Caudate nucleus (tissue), 63 donors: ENCODE measurements at places on chromosomes 7 and 10.

DNA sequence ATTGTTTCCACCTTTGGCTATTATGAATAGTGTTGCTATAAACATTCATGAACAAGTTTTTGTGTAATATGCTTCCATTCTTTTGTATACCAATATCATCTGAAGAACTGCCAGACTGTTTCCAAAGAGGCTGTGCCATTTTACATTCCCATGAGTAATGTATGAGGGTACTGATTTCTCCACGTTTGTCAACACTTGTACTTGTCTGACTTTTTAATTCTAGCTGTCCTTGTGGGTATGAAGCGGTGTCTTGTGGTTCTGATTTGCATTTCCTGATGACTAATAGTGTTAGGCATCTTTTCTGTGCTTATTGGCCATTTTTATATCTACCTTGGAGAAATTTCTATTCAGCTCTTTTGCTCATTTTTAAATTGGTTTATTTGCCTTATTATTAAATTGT lies 52.8 kb downstream of the LSMEM1 start:
- DNase-seq: no peak

DNA sequence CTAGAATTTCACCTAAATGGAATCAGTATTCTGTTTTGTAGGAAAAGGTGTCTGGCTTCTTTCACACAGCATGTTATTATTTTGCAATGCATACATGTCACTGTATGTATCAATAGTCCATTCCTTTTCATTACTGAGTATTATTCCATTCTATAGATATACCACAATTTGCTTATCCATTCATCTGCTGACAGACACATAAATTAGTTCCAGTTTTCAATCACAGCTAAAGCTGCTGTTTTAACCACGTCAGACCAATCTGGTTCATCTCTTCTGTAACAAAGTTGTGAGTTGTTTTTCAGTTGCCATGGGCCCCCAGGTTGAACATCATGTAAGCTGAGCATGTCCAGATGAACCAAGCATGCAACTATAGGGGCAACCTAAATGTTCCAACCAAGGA lies 282.1 kb upstream of the MKLN1 start:
- DNase-seq: no peak

- DNase-seq: no peak
Measured at GRCh38 chr7:148624735-148625134, 34.2 kb downstream of the C7orf33 start.

GRCh38 chr7:49172639-49173038 lies 248.3 kb downstream of the CDC14C start:
- DNase-seq: no peak

DNA sequence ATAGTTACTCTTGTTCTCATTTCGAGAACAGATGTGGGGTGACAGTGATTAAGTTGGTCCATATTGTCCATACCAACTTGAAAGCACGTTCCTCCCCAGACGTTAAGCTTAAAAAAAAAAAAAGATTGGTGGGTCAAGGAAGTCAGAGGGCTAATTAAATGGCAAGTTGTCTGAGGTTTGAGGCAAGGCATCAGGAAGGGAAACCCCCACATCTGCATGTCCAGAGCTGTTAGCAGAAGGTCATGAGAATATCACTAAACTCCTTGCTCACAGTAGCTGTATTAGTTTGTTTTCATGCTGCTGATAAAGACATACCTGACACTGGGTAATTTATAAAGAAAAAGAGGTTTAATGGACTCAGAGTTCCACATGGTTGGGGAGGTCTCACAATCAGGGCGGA lies 415.6 kb upstream of the FZD8 start:
- DNase-seq: no peak

DNA sequence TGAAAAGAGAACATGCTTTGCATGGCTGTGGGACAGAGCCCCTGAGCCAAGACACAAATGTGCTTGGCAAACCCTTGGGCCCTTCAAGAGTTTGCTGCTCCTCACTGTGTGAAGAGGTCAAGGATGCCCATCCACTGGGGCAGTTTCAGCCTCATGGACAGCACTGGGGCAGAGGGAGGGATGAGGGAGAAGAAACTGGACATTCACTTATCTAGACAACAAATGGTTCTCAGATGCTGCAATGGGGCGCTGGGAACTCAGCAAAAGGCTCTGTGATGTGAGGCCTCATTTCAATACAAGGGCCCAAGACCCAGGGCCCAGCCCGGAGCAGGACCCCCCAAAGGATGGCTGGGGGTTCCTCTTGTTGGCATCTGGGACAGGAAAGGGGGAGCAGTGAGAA lies 49.1 kb downstream of the EBF3 start:
- no peak for DNase-seq

GRCh38 chr10:60594476-60595051 lies 183.7 kb upstream of the CDK1 start:
- no peak for DNase-seq

DNA sequence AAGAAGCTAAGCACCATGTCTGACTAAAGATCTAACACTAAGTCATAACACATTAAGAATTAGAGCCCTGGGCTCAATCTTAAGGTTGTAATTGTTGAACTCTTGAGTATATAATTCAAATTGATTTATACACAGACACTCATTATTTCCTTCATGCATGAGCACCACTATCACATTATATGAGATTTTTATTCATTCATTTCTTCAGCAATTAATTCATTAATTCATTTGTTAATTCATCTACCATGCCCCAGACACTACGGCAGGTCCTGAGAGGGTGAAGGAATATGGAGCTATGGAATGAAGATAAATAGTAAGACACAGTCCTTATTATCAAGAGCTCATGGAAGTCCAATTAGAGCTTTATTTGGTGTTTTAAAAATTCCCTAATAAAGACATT lies 41.9 kb downstream of the ETV1 start:
- no peak for DNase-seq

- DNase-seq: no peak
Measured at GRCh38 chr7:87877366-87878040, 1.2 kb downstream of the DBF4 start.
